ENCODE measurements at places on chromosomes 4 and X.
A peak's percentile ranks its signal among the peaks of the same experiment; 100 is the strongest.

- no peak for DNase-seq
Measured at GRCh38 chrX:2301901-2302300, 198.9 kb downstream of the DHRSX start.

GRCh38 chr4:98482847-98483806 lies 175.3 kb downstream of the TSPAN5 start:
- no peak for DNase-seq

DNA sequence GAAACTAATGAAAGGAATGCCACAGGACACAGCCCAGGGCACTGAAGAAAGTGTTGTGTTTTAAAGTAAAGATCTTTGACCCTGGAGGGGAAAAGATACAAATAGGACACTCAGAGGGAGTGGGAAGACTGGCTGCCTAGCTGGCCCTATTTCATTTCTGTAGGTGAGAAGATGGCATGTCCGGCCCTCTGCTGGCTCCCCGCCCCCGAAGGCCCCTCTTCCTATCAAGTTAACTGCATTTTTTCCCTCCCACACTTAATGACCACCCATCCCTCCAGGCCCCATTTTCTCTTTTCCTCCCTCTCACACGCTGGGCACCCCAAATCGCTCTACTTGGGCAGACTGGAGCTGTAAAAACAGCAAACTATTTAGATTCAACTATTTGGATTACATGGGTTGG lies 5.5 kb upstream of the TRIM75 start:
- no peak for DNase-seq

DNA sequence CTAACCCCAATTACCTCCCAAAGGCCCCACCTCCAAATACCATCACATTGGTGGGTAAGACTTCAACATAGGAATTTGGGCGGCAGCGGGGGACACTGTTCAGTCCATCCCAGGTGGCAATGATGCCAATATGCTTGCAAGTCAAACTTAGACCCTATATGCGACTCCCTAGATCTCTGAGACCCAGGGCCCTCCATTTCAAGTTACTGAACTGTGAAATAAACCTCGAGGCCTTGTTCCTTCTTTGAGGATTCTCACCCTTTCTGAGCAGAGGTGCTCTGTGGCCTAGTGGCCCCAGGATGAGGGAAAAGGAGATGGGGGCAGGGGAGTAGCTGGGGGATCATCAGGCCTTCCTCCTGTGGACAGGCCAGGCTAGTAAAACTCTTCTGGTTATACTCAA lies 44.7 kb downstream of the CNGA2 start:
- DNase-seq: no peak

DNA sequence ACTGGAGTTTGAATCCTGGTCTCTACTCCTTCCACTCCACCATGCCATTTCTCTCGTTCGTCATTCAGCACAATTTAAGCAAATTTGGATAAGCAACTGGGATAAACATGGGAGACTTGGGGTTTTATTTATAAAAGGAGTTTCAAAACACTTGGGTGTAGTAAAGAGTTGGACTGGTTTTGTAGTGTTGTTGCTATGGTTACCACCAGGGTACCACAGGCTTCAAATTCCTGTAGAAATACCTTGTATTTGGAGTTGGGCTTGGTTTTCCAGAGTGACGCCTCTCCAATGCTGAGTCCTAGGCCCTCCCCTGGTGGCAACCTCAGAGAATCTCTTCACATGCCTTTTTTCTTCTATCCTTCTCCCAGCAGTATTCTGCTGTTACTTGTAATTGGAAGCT lies 27.9 kb upstream of the PHOX2B start:
- no peak for DNase-seq

DNA sequence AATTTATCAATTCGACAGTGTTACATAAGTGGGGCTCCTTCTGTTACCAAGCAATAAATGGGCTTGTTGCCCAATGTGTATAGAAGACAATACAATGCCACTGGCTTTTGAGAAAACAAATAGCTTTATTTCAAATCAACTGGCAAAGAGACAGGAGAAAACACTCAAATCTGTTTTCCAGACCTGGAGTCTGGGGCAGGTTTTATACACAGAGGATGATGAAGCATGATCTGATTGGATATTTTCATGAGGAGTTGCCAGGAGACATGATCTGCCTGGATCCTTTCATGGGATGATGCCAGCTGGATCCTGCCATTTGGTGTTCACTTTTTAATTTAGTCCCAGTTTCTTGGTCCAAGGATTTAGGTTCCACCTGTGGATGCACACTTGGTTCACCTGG lies 287.9 kb downstream of the CXXC4 start:
- no peak for DNase-seq

- DNase-seq: peak; percentile 27
Measured at GRCh38 chrX:71366674-71367256, 608 bp downstream of the TAF1 start.

GRCh38 chr4:42655269-42655637 lies 1.7 kb downstream of the ATP8A1 start:
- no peak for DNase-seq

GRCh38 chrX:8565729-8566128 lies 101.1 kb downstream of the VCX3B start:
- no peak for DNase-seq

GRCh38 chr4:53886090-53886489 lies 178.3 kb downstream of the CHIC2 start:
- DNase-seq: no peak

- DNase-seq: no peak
Measured at GRCh38 chr4:168028970-168029597, 63.3 kb upstream of the ANXA10 start.

DNA sequence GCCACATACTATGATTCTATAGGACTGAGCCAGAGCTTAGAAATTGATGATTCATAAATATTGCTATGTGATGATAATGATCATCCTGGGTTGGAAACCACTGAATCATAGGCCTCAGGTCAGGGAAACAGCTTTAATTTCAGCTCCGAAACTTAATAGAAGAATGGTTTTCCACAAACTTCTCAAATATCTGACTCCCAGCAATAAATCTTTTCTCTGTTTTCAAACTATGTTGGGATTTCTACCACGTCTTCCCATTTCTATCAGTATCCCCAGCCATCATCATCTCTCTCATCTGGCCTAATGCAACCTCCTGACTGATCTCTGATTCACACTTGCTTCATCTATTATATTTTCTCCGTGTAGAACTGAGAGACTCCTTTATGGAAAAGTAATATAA lies 521.8 kb upstream of the AGA start:
- DNase-seq: no peak

GRCh38 chr4:80903020-80903419 lies 127.5 kb upstream of the BMP3 start:
- DNase-seq: no peak

GRCh38 chr4:151782296-151782695 lies 21.5 kb upstream of the GATB start:
- DNase-seq: no peak

GRCh38 chr4:7910263-7910896 lies 29.3 kb downstream of the AFAP1 start:
- DNase-seq: no peak

- no peak for DNase-seq
Measured at GRCh38 chr4:53450773-53451172, 73.3 kb downstream of the FIP1L1 start.

DNA sequence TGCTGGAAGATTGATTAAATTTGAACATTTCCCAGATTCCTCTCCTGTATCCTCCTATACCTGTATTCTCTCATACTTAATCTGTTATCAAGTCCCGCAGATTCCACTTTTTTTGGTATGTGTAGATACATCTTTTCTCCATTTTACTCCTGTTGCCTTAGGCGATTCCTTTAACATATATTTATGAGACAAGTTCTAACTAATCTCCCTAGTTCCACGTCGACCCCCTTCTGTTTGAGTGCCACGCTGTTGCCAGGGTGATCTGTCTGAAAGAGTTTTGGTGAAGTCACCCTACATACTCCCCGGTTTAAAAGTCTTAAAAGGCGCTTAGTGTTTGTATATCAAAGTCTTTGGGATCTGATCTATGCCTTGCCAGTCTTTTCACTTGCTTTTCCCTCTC lies 2.4 kb downstream of the HNRNPH2 start:
- no peak for DNase-seq

DNA sequence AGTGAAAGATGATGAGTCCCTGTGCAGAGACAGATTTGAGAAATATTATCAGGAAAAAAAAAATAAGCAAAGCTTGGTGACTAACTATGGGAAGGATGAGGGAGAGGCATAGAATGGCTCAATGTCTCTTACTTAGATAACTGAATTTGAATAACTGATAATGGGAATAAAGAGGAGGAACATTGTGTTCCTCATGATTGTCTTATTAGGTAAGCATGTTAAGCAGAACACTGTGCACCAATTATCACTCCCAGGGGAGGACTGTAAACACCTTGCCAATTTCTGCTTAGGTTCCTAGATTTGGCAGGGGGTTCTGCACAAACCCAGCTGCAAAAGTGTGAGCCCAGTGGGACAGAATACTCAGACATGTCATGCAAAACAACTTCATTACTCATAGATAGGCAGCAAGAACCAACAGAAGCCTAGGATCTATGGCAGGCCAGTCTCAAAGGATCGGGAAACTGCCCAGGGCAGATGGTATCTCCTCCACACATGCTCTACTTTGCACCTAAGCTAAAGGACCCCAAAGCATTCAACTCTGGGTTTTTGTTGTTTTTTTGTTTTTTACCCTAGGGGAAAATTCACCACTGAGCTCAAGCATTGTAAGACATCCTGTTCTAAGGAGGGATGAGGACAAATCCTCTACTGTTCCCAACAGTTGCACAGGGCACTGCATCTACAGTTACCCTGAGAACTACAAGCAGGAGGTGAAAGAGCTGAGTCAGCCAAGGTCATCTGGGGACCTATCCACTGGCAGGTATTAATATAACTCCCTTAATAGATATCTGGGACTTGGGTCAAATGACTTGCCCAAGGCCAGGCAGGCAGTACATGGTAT lies 907.0 kb downstream of the RAPGEF2 start:
- DNase-seq: no peak

DNA sequence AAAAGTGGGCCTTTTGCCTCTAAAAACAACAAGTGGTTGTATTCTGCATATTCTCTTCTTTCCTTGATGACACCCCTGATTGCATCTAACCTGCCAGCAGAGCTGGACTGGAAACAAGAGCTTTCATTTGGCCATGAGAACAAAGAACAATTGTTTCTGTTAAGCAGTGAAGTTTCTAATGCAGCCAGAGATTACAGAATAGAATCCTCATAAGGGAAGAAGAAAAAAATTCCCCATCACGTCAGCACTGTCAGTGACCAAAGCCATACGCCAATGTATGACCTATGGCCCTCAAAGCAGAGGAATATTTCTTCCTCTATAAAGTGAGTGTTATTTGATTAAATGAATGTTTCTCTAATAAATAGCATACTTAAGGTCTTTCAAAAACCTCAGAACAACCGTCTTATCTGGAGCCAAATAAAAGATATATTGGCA lies 529.1 kb upstream of the INTU start:
- no peak for DNase-seq

DNA sequence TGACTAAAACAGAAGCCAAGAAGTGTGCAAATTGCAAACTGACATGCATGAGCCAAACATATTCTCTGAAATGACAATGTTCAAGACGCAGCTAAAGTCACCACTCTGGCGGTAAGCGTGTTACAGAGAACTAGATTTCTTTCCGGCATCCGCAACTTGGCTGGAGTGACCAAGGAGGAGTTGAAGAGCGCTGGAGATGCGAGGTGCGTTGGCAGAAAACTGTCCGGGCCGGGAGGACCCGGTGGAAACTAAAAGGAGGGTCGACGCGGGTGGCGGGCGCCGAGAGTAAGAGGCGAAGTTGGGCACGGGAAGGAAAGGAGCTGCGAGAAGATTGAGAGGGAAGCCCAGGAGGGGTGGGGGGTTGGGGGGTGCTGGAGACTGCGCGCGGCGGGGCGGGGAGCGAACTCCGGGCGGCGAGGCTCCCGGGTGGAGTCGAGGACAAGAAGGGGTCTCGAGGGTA lies 807 bp downstream of the SEL1L3 start:
- DNase-seq: peak; percentile 55
